DND-41 (cell line): ENCODE measurements at places on chromosomes 6 and 20.

GRCh38 chr6:2793534-2794151, 28.4 kb downstream of the WRNIP1 start:
- DNase-seq: no peak

- DNase-seq: no peak
Observed at GRCh38 chr6:30340589-30341054, 4.3 kb upstream of the RPP21 start.

- no peak for DNase-seq
Observed at GRCh38 chr20:62598761-62599194, 43.5 kb upstream of the SLCO4A1 start.

DNA sequence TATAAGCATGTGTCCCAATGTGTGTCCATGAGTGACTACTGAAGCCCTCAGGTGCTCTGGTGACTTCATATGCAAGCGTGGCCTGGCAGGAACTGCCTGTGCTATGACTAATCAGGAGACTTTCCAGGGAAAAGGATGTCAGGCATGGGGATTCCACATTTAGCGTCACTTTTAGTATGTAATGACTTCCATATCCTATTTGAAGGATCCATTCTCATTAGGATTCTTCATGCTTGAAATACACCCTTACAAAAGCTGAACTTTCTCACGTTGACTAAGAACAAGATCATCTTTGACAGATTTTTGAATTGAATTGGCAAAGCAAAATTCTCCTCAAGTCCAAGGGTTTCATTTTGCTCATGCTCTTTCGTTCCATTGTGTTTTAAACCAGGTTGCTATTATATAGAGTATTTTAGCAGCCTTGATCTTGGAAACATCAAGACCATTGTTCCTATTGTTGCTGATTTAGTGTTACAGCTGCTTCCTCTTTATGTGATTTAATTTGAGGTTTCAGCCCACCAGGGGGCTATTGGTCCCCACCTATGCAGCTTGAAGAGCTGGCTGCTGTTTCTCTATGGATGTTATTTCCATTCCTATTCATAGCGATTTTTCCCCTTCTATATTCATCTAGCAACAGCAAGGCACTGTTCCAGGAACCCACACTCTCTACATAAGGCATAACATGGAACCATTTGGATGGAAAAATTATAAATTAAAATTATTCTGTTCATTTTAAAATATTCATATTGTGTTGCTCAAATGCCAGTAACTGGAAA, 418.6 kb downstream of the CDKAL1 start:
- no peak for DNase-seq

DNA sequence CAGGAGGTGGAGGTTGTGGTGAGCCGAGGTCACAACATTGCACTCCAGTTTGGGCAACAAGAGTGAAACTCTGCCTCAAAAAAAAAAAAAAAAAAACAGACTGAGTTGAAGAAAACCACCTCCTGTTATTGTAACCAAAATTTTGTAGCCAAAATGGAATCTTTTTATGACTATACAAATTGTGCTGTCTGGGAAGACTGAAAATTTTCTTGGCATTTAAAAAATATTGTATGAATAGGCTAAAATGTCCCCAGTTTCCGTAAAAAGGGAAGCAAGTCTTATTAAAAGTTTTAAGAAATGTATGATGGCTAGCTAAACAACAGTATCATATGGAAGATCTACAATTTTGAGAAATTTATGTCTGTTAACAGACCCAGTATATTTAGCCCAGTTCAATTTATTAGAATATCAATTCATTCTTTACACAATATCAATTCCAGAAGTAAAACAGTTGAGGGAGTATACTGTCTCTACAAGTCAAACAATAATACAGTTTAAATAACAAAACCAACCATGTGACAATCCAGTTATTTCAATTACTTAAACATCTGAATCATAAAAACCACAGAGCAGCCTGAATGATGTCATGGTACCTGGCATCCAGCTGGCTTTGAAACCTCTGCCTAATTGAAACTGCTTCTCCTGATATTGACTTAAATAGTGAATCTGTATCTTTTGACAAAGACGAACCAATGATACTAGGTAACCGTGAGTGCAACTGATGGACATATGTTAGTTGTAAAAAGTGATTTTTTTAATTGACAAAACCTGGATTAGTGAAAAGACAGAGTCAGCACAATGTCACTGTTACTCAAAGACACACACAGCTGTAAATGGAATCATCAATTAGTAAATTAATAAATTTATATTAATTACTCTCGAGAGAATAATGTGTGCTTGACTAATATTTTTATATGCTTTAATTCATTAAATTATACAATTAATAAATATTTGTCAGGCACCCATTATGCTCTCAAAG, 166.6 kb upstream of the MARCKS start:
- no peak for DNase-seq

GRCh38 chr6:159444056-159444760, 248.8 kb downstream of the SOD2 start:
- no peak for DNase-seq

GRCh38 chr6:130680116-130680515, 147.1 kb upstream of the SMLR1 start:
- no peak for DNase-seq

- DNase-seq: no peak
Observed at GRCh38 chr6:128686084-128686483, 165.7 kb upstream of the PTPRK start.

DNA sequence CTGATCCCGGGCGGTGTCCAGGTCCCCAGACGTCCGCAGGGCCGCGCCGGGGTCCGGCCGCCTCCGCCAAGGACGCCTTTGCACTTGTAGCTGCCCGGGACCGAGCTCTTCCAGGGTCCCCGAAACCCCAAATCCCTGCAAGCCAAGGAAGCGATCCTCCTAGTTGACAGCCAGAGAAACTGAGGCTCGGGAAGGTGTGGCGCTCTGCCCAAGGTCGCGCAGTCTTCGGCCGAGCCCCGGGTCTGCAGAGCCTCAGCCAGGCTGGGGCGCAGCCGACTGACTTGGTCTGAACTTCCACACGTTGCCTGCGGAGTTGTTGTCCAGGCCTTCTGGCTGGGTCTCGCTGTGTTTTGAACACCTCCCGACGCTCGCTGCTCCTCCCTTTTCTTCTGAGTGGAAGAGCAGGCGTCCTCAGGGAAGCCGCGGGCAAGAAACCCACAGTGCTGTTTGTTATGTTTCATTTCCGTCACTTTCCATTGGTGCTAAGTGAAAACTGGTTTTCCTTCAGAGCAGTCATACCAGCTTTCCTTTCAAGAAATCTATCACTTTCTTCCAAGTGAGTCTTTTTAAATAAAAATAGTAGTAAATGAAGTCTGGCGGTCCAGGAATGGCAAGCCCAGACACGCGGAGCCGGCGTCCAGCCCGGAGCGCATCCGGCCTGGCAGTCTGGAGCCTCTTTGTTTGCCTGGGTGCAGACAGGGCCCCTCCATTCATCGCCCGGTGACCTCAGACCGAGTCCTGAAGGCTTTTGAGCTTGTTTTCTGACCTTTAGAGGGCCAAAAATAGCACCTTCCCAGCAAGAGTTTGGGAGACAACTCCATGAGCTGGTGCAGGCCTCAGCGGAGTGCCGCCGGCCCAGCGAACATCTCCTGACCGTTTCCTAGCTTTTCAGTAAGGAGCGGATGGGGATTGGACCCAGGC, 698 bp downstream of the FAM210B start:
- DNase-seq: no peak

GRCh38 chr6:167702241-167702827, 124.4 kb upstream of the AFDN start:
- no peak for DNase-seq

DNA sequence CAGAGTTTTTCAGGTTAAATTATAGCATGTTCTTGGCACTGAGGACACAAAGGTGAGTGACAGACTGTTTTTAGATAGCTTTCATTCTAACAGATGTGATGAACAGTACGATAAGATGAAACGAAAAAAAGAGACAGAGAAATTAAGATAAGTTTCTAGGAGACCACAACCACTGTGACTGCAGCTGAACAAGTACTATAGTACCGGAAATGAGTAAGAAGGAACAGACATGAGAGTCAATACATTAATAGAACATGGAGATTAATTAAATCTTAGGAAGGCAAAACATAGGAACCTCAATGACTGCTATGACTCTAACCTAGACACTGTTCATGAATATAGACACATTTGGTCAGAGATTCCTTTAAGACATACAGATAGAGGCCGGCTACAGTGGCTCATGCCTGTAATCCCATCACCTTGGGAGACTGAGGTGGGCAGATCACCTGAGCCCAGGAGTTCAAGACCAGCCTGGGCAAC, 40.2 kb downstream of the HBS1L start:
- peak; percentile 47 for DNase-seq

GRCh38 chr20:49812507-49813304, at the start of gene SLC9A8:
TSS of gene SLC9A8 (plus strand) at chr20:49812828. CDS start at chr20:49812923, 95 bp downstream.
- DNase-seq: peak; percentile 92

GRCh38 chr20:855466-856360, 22.2 kb downstream of the FAM110A start:
- DNase-seq: no peak

DNA sequence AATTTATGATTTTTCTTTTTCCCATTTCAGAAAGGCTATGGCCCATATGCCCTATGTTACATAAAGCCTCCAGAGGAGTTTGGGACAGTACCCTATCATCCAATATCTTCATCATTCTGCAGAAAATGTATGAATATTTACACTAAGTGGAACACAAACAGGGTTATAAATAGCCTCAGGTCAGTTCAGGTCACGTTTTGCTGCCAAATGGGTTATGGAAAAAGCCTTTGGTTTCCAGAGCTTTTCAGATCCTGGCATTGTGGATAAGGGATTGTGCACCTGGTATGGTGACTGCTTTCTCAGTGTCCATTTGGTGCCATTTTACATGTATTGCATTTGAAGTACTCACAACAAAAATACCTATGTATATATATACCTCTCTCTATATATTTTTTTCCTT, 29.4 kb downstream of the UTRN start:
- DNase-seq: no peak

GRCh38 chr6:152685819-152686218, 11.9 kb upstream of the MYCT1 start:
- DNase-seq: no peak

GRCh38 chr20:45593498-45593897, 14.4 kb upstream of the WFDC8 start:
- DNase-seq: no peak

DNA sequence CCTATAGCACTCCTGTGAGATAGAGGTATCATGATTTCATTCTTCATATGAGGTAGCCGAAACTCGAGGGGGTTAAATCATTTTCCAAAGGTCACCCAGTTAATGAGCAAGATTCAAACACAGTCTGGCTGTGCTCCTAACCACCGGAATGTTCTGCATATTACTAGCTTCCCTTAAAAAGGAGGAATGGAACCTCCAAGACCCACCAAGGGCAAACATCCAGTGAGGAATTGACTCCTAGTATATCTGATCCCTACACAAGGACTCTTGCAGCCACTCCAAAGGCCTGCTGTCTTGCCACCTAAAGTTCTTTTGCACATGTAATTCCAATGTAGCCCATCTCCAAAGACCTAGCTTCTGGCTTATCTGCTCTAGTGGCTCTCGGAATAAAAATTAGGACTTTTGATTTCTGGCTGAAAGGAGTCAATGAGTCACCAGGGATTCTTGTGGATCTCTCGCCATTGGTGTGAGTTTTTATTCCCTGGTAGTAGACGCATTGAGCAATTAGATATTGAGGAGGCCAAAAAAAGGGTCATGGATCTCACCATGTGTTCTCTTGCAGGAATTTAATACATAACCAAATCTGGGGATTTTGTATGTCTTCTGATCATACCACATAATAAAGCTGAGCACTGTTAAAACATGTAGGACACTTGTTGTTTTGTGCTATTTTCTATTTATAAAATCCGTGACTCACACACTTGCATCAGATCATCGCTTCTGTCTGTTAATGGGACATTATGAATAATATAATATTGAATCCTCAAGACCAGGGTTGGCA, 9.1 kb downstream of the BCAS1 start:
- DNase-seq: no peak

- DNase-seq: peak; percentile 57
Observed at GRCh38 chr6:123415844-123416468, 220.8 kb downstream of the TRDN start.

GRCh38 chr20:36273414-36274180, 32.5 kb upstream of the DLGAP4 start:
- peak; percentile 22 for DNase-seq

GRCh38 chr6:36120539-36120938, 9.8 kb upstream of the MAPK13 start:
- peak; percentile 45 for DNase-seq

GRCh38 chr20:7856756-7857155, 83.5 kb downstream of the HAO1 start:
- no peak for DNase-seq

GRCh38 chr6:133843098-133843497, 45.8 kb upstream of the TCF21 start:
- DNase-seq: no peak

DNA sequence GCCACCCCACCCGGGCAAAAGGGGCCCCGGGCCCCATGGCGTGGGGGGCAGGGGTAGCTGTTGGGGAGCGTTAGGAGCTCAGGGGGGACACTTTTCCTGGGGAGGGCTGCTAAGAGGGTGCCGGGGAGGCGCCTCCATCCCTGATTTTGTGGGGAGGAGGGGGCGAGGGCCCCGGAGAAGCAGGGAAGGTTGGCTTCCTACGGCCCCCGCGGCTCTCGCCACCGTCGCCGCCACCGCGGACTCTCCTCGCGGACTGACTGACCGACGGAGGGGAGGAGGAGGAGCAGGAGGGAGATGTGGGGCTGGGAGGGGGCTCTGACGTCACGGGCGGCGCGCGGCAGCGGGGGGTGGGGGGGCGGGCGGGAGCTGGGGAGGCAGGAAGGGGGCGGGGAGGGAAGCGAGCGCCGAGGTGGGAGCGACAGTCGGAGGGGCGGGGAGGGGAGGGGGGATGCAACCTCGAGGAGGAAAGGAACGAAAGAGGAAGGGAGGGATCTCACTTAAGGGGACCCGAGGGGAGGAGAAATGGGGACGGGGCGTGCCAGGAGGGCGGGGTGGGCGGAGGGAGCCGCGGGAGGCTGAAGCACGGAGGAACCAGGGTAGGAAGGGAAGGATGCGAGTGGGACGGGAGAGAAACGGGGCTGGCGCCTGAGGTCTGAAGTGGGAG, 5.1 kb downstream of the GABBR1 start:
- peak; percentile 84 for DNase-seq

- no peak for DNase-seq
Observed at GRCh38 chr6:17871189-17871519, 116.3 kb downstream of the KIF13A start.

GRCh38 chr20:18722371-18722770, 91.2 kb upstream of the SCP2D1 start:
- no peak for DNase-seq

- no peak for DNase-seq
Observed at GRCh38 chr6:114550316-114550715, 207.5 kb upstream of the HS3ST5 start.

DNA sequence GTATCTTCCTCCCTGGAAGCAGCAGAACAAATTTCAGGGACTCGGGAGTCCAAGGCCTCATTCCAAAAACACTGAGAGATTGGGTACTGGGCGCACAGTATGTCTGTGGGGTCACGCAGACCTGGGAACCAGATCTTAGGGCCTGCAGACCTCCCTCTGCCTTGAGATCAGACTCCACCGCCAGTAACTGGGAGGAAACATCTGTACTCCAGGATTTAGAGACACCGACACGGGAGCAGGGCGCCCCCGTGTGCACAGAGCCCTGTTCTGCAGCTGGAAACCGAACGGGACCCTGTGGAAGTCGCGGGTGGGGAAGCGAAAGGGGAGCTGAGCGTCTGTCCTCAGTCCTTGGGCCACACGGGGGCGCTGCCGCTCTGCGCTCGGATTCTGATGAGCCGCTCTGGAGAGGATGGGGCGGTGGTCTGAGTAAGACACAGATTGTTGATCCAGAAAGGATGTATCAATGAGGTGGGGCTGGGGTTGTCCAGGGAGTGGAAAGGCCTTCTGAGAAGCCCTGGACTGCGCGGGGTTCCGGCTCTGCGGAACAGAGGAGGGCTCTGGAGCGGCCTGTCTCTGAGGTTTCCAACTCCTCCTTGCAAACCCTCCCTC, 35.7 kb upstream of the HLA-E start:
- peak; percentile 83 for DNase-seq
